ENCODE measurements at places on chromosomes 12 and 14. TPM values are rescaled to one million over a fixed set of nuclear protein-coding genes. Genes with fewer than 3 reads are reported as not detected.

The GPR162 gene
- total RNA-seq: 0.24 TPM

The GPR84 gene
- 1.2 TPM for total RNA-seq

The SLC35F4 gene
- not detected for total RNA-seq

The C1R gene
- 1.5 TPM for total RNA-seq

The KRT75 gene
- not detected for total RNA-seq

The CRACR2A gene
- total RNA-seq: 19.0 TPM
